AG09309 (cell line): ENCODE measurements at places on chromosomes 7 and 10.

GRCh38 chr7:98668255-98668654 lies 51.2 kb downstream of the NPTX2 start:
- DNase-seq, result no peak

DNA sequence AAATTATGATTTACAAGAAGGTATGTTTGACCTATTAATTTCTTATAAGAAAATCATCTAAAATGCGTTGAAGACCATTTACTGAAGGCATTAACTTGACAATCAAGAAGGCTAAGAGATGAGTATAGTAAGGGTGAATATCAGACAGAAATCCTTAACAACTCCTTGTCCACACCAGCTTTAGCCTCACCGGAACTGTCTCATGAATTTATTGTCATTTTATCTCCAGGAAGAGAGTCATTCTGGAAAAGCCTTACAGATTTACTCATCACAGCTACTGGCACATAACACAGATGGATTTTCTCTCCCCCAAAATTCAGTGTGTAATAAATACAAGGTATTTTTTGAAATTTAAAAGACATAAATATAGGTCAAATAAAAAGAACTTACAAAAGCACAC lies 129.4 kb upstream of the LSM8 start:
- DNase-seq, result no peak

DNA sequence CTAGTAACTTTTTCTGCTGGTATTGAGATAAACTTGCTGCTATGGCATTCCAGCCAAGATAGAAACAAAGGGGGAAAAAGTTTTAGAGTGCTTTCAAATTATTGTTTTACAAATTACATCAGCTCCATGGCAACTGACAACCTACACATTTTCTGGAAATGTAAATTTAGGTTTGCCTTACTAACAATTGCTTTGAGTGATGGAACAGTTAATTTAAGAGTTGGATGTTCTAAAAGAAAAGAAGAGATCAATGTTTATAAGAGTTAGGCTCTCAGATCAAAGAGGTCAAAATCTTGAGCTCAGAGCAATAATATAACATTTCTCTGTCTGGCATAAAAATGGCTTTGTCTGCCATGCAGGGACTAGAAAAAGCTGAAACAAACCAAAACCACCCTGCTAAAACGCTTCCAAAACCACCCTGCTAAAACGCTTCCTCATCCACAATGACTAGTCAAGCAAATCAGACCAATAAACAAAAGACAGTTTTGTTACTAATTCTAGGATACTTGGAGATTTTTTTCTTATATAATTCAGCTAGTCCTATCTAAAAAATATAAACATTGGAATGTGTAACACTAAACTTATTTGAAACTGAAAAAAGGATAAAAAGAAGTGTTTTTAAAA lies 32.3 kb downstream of the ORC5 start:
- DNase-seq, result no peak

- DNase-seq, result no peak
These were observed 61.0 kb upstream of the PAPSS2 start for GRCh38 chr10:87598700-87599099.
